HepG2 (cell line): ENCODE measurements at places on chromosomes 7 and 10. TPM values are rescaled to one million over a fixed set of nuclear protein-coding genes. Genes with fewer than 3 reads are reported as not detected.

Gene LFNG
- 1.5 and 1.6 TPM in 2 replicates for polyA plus RNA-seq

Gene LRRD1
- polyA plus RNA-seq, result 0.03 TPM in 1 of 2 replicates, not detected in the other

Gene FEZF1
- polyA plus RNA-seq, result not detected in 2 replicates

Gene NPS
- not detected in 2 replicates for polyA plus RNA-seq

Gene EMX2
- not detected in 2 replicates for polyA plus RNA-seq

Gene CPVL
- polyA plus RNA-seq, result 265 and 294 TPM in 2 replicates

Gene CC2D2B
- polyA plus RNA-seq, result not detected in 2 replicates

Gene SPDYE1
- not detected in 2 replicates for polyA plus RNA-seq

Gene CYP2E1
- polyA plus RNA-seq, result 0.63 and 0.74 TPM in 2 replicates

Gene LIPF
- not detected in 2 replicates for polyA plus RNA-seq

Gene AKR1C3
- 510 and 532 TPM in 2 replicates for polyA plus RNA-seq

Gene IKZF1
- not detected in 2 replicates for polyA plus RNA-seq

Gene RBM20
- 0.16 and 0.22 TPM in 2 replicates for polyA plus RNA-seq

Gene NPSR1
- not detected in 2 replicates for polyA plus RNA-seq

Gene NCF1
- 0.09 and 0.13 TPM in 2 replicates for polyA plus RNA-seq

Gene HOXA6
- 0.68 and 1.5 TPM in 2 replicates for polyA plus RNA-seq

Gene C7orf33
- 0.04 TPM in 1 of 2 replicates, not detected in the other for polyA plus RNA-seq

Gene TCERG1L
- not detected in 2 replicates for polyA plus RNA-seq

Gene LANCL2
- 9.8 and 10.0 TPM in 2 replicates for polyA plus RNA-seq

Gene COMTD1
- 11.8 and 12.6 TPM in 2 replicates for polyA plus RNA-seq

Gene CRHR2
- polyA plus RNA-seq, result not detected in 2 replicates

Gene ACSL5
- 72.1 and 82.5 TPM in 2 replicates for polyA plus RNA-seq

Gene ZNF33B
- 18.4 and 22.6 TPM in 2 replicates for polyA plus RNA-seq

Gene TASOR2
- polyA plus RNA-seq, result 22.8 and 24.2 TPM in 2 replicates

Gene TCF7L2
- 13.7 and 14.5 TPM in 2 replicates for polyA plus RNA-seq

Gene ING3
- polyA plus RNA-seq, result 4.8 and 6.9 TPM in 2 replicates

Gene EBLN1
- not detected in 2 replicates for polyA plus RNA-seq

Gene STK31
- polyA plus RNA-seq, result not detected in 2 replicates

Gene SLC16A9
- 0.01 and 0.08 TPM in 2 replicates for polyA plus RNA-seq

Gene SFR1
- 1.6 and 2.2 TPM in 2 replicates for polyA plus RNA-seq

Gene MOGAT3
- polyA plus RNA-seq, result 30.5 and 39.2 TPM in 2 replicates

Gene TECPR1
- 2.3 and 2.5 TPM in 2 replicates for polyA plus RNA-seq

Gene NAT16
- polyA plus RNA-seq, result 0.04 TPM in 1 of 2 replicates, not detected in the other

Gene TUBAL3
- polyA plus RNA-seq, result 0.26 and 0.48 TPM in 2 replicates

Gene TOMM7
- polyA plus RNA-seq, result 328 and 369 TPM in 2 replicates

Gene FAS
- polyA plus RNA-seq, result 4.3 and 5.9 TPM in 2 replicates

Gene LMTK2
- 11.7 and 12.1 TPM in 2 replicates for polyA plus RNA-seq

Gene ZNF438
- polyA plus RNA-seq, result 0.83 and 0.98 TPM in 2 replicates

Gene AKR1B1
- 110 and 133 TPM in 2 replicates for polyA plus RNA-seq

Gene WNT8B
- polyA plus RNA-seq, result 0.13 and 0.20 TPM in 2 replicates

Gene TMEM213
- polyA plus RNA-seq, result not detected in 2 replicates

Gene AIFM2
- 29.5 and 36.9 TPM in 2 replicates for polyA plus RNA-seq

Gene ELFN1
- polyA plus RNA-seq, result 0.13 and 1.5 TPM in 2 replicates

Gene KCTD7
- polyA plus RNA-seq, result 13.5 and 17.3 TPM in 2 replicates

Gene KNDC1
- 0.56 and 0.69 TPM in 2 replicates for polyA plus RNA-seq

Gene HYAL4
- polyA plus RNA-seq, result not detected in 2 replicates
